ENCODE measurements at places on chromosomes 12 and 14.

GRCh38 chr12:92297405-92297804 is 151.8 kb upstream of the BTG1 start:
- ATAC-seq = peak; percentile 23

DNA sequence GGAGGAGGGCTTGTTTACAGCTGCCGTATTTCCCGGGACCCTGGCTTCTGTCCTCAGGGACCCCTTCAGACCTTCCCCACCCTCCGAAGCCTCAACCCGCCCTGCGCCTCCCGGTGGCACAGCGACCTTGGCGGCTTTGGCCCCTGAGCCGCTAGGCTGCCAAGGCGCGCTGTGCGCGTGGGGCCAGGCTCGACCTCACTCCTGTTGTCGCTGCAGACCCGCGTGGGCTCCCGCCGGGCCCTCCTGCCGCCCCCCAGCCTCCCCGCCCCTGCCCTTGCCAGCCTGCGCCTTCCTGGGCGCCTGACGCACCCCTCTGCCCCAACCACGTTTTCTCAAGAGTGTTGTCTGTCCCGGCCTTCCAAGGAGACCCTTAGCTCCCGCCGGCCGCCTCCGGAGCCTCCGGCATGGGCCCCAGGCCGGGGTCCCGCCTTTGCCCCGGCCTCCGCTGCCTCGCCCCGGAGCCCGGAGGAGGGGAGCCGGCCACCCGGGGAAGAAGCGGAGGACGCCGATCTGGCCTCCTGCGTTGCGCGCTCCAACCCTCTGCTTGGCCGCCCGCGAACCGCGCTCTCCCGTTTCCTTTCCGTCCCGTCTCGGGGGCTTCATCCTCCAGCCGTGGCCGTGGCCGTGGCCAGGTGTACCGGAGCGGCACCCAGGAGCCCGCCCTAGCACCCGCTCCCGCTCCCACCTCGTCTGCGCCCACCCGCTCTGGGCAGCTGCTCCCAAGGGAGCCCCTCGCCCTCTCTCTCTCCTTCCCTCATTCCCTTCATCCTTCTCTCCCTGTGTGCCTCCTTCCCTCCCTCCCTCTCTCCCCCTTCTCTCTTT is 19.9 kb downstream of the PPP2R5C start:
- peak; percentile 76 for ATAC-seq

DNA sequence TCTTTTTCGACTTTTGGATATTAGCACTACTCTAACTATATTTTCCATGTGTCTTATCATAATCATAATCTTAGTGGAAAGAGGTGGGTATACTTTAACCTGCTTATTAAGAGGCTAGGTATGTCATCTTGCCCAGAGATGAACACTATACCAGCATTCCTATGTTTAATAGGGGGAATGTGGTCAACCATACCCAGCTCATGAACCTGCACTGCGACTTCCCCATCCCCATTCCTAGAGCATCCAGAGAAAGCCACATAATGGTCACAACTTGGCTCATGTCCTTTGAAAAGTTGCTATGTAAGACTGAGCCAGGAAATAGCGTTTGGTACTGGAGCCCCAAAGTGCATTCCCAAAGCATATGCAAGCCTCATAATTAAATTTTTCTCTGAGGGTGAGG is 55.2 kb downstream of the TMCC3 start:
- ATAC-seq = no peak

DNA sequence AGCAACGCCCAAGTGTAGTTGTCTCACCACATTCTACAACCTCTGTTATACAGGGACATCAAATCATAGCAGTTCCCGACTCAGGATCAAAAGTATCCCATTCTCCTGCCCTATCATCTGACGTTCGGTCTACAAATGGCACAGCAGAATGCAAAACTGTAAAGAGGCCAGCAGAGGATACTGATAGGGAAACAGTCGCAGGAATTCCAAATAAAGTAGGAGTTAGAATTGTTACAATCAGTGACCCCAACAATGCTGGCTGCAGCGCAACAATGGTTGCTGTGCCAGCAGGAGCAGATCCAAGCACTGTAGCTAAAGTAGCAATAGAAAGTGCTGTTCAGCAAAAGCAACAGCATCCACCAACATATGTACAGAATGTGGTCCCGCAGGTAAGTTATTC is 123.0 kb downstream of the ARID2 start:
- ATAC-seq = no peak

DNA sequence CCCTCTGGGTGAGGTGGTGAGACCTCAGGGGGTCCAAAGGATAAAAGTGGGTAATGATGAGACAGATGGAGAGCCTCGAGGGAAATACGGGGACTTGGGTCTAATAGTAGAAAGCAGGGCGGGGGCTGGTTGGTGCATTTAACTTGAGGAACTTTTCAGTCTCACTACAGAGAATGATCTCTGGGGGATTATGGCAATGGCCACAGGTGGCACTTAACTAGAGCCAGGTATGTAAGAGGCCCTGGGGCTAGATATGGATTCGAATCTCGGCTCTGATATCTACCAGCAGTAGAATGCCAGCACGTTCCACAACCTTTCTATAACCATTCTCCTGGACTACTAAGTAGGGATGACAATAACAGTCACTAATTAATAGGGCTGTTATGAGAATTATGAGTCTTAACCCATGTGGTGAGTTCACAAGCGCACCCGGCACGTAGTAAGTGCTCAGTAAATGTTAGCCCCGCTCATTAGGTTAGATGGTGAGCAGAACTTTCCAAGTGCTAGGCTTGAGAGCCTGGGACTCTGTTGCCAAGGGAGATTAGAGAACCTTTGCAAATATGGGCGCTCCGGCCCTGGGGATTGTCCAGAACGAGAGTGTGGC is 888 bp upstream of the PLXNC1 start:
- no peak for ATAC-seq

DNA sequence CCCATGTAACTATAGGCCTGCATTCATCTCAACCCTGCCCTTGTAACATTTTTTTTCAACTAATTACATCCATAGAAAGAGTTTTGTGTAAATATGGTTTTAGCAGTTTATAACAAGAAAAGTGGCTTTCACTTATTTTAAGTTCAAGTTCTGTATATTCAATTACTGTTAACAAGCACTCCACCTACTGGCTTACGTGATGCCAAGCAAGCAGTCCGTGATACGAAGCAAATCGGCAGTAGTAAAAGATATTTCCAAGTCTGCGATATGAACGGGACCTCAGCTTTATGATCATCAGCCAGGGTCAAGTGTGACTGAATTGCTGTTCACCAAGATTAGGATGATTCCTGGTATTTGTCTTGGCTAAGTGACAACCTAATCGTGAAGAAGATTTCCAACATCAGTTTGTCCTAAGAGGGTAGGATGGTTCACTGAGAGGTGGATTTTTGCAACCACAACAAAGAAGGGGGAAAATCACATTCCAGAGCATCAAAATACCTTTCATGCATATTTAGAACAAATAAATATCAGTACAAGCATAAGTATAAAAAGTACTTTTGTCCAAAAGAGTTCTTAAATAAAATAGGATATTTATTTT is 456.2 kb downstream of the FOXG1 start:
- no peak for ATAC-seq

DNA sequence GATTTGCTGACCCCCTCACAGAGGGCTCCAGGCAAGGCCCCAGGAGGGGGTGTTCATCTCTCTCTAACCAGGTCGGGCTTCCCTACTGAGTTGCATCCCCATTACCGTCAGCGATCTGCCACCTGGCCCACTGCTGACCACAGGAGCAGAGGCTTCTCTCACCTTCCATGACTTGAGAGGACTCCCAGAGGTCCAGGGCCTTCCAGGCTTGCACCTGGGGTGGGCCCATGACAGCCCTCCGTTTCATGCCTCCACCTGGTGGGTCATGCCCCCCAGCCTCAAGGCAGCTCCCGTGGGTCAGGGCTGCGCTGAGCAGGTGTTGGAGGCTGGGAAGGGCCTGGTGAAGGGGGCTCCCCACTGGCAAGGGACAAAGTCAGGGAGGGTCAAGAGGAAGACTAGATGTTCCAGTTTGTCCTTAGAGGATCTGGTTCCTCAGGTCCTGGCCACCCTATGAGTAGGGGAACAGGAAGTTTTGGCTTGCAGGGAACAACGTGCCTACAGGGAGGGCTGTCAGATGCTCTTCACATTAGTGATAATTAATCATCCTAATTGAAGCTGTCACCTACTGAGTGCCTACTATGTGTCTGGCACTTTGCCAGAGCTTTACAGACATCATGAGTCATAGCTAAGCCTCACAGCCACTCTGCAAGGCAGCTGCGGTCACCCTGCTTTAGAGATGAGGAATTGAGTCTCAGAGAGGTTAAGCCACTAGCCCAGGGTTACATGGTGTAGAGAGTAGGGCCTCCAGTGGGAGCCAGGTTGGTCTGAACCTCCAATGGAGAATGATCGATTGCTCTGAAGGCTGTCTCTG is 13.8 kb downstream of the NFKBIA start:
- peak; percentile 92 for ATAC-seq

DNA sequence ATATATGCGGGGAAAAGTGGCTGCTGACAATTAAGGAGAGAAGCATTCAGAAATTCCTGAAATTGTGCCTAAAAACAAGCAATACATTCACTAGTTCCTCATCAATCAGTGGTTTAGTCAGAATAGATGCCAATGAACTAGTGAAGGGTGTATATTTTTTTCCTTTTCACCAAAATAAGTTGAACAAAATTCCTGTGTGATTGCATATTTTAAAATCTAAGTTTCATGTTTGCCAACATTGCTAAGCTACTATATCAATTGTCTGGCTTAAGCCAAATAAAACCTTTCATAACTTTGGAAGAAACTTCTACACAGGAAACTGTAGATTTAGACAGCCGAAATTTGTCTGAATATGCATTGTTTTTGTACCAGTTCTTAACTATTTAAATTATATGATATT is 8.7 kb downstream of the PRKD1 start:
- no peak for ATAC-seq

- no peak for ATAC-seq
Measured at GRCh38 chr12:105396983-105397382, 66.5 kb downstream of the C12orf75 start.

DNA sequence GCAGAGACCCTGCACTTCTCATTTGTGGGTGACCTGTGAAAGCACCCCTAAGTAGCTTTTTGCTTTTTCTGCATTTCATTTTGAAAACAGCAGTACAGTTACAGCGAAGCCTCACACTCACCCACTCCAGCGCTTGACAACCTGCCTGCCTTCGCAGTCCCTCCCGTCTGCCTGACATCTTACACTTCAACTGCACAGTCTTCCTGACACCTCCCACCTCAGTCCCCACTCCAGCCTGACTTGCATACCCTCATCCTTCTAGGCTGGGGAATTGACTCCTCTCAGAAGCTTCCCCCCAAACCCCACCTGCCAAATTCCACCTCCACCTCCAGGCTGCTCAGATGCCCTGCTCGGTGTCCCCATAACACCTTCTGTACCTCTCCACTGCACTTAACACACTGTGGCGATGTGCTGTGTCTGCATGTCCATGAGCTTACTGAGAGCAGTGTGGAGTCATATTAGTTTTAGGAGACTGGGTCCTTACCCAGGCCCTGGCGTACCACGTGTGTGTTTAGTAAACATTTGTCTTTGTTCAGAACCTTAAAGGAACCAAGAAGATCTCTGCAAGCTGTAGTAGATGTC is 159.4 kb downstream of the PRKCH start:
- ATAC-seq = no peak

GRCh38 chr14:56524971-56525677 is 54.5 kb upstream of the TMEM260 start:
- no peak for ATAC-seq
